Activated CD4-positive, alpha-beta T cell treated with anti-CD3 and anti-CD28 coated beads, Interleukin-2, amount 50 U/mL, for 16 hours (primary cell): ENCODE measurements at places on chromosomes 4 and X.

DNA sequence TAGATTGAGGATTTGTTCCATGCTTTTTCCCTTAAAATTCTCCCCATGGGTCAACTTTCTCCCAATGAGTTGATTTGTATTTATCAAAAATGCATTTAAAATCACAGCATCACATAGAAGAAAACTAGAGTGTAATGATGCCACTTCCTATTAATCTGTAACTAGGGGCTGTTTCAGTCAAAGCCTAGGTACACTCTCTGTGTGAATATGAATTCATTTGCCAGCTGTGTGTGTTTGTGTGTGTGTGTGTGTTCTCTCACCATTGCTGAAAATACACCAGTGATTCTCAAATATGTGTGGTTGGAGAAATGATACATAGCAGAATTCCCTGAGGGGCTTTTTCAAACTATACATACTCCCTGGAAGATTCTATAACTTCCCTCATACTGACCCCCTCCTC is 546.5 kb downstream of the KLHL13 start:
- DNase-seq, result no peak

- DNase-seq, result peak; percentile 25
Measured at GRCh38 chrX:41909068-41909467, 14.3 kb downstream of the CASK start.

GRCh38 chr4:41154814-41155177 is 59.5 kb downstream of the APBB2 start:
- no peak for DNase-seq

DNA sequence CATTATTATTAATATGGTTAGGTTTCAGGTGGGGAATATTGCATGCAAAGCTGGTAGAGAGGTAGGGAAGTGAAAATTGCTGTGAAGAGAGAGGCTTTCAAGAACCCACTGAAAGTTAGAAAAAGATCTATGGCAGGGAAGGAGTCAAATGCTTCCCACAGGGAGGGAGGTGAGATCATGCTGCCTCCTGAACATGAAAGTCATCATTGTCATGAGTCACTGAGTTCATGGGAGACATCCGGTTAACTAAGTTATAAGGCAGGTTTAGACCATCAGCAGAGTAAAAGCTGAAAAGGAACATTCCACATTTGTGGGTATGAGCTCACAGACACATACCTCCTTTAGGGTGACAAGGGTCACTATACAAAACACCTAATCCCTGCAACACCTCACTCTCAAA is 16.2 kb downstream of the GATB start:
- peak; percentile 28 for DNase-seq

DNA sequence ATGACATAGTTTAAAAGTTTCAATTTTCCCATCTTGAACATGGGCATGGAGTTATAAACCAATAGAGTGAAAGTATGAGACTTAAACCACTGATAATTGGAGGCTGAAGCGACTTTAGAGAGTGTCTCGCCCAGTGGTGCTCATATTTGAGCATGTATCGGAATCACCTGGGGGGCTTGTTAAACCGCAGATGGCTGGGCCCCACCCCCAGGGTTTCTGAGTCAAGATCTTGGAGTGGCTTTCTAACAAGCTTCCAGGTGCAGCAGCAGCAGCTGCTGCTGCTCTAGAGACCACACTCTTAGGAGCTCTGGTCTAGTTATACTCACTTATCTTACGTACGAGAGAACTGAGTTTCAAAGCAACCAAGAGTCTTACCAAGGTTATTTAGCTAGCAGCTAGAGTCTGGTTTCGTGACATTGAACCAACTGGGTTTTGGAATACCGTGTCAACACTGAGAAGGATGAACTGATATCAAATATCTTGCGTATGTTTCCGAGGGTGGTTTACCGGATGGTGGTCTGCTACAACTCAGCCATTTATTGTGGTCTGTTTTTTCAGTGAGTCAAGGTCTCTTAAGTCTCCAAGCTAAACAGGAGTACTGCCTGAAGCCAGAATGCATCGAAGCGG is 5.9 kb downstream of the PHEX start:
- no peak for DNase-seq

DNA sequence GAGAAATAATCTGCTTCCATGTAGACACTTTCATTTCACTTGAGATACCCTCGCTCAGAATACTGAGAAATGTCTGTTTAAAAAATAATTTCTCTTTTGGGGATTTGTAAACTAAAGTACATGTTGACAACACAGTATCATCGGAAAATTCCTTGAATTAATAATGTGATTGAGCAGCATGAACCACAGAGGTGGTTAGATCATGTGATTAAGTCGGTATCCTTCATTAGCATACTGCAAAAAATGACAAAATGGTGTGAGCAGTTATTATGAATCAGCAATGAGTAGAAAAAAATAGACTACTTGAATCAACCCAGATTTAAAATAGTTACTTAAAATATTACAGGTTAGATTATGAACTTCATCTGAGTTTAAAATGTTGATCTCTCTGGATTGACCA is 14.1 kb downstream of the MAP7D3 start:
- DNase-seq, result no peak

DNA sequence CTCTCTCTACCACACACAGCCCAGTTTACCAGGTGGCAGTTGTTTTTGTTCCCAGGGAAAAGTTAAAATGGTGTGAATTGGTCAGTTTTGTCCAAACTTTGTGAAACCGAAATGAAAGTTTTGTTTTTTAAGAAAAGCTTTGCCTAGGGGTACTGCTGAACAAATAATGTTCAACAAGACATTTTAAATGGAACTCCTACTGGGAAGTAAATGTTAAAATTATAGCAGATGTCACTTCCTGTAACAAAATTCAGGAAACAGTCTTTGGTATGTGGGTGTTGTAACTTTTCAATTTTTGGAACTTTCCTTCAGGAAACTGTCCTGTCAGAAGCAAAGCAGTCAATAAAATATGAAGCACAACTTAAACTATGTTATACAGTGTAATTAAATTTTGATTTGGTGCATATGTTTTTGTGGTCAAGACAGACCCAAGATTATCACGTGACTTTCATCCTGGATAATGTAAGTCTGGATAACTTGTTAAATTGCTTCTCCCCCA is 79.5 kb downstream of the AFF1 start:
- DNase-seq, result no peak

DNA sequence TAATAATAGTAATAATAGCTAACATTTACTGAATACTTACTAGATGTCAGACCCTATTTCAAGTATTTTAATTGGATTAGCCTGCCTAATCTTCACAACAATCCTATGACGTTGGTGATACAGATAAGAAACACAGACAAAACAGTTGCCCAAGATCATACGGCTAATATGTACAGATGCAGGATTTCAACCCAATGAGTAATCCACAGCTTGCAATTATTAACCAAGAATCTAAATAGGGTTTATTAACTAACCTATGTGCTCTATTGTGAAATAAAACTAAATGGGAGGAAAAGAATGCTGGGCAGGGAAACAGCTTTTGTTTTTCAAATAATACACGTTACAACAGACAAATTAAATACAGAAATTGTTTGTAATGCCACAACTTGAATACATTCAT is 23.4 kb downstream of the FBXO8 start:
- DNase-seq, result no peak

GRCh38 chrX:41664908-41665307 is 23.9 kb upstream of the GPR34 start:
- DNase-seq, result no peak

DNA sequence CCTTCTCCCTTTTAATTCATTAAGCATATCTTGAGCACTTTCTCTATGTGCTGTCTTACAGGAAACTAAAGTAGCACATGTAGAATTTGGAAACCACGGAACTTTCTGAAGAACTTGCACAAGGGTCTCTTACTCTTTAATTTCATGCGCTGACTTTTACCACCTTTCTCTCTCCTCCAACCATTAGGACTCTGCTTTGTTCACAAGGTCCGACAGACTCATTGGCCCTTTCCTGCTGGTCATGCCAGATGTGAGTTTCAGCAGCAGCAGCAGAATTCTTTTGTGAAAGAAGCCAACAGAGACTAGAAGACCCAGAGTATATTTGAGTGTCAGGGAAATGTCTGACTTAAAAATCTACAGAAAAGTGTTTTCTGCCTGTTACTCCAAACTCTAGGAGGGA is 207.1 kb downstream of the GUCY2F start:
- DNase-seq, result no peak

- DNase-seq, result peak; percentile 18
Measured at GRCh38 chr4:86720508-86721068, 126.5 kb downstream of the PTPN13 start.

- DNase-seq, result peak; percentile 35
Measured at GRCh38 chrX:134172588-134173259, 64.3 kb upstream of the CCDC160 start.

DNA sequence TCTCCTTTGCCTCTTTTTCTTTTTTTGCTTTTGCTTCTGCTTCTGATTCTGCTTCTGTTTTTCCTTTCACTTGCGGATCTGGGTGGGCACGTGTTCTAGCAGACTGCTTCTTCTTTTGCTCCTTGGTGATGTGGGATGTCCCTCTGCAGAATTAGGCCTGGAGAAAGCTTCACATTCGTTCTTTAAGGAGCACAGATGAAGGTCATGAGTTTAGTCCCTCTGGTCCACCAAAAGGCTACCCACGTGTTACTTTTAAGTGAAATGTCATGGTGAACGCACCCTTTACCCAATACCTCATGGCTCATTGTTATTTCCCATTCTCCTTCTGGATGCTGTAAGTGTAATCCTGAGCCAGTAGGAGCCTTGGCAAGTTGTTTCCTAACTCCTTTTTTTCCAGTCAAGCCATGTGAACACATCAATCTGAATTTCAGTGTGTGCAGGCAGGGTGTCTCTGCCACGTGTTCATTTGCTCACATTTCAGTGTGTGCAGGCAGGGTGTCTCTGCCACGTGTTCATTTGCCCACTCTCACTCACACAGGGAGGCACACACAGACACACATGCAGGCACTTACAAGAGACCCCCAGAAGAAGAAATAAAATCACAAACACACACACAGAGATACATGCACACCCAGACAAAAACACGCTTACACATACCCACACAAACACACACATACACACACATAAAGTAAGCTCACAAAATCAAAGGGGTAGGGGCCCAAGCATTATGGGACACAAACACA is 36.9 kb downstream of the NBDY start:
- DNase-seq, result no peak

GRCh38 chr4:91497892-91498291 is 805.9 kb upstream of the GRID2 start:
- no peak for DNase-seq

- DNase-seq, result no peak
Measured at GRCh38 chr4:81577392-81577791, 105.7 kb upstream of the RASGEF1B start.

- peak; percentile 86 for DNase-seq
Measured at GRCh38 chr4:89295415-89295927, 12.1 kb downstream of the GPRIN3 start.

DNA sequence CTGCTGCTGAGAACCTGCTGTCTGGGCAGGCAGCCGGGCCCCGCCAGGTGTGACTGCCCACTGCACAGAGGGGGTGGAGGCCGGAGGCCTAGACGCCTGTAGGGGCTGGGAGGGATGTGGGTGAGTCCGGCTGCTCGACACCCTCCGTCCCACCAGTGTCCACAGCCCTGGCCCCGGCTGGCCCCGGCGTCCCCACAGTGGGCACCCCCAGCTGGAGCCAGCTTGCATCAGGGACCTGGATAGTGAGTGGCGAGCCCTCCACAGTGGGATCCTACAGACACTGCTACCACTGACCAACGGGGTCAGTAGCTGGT is 34.7 kb upstream of the SPON2 start:
- no peak for DNase-seq

DNA sequence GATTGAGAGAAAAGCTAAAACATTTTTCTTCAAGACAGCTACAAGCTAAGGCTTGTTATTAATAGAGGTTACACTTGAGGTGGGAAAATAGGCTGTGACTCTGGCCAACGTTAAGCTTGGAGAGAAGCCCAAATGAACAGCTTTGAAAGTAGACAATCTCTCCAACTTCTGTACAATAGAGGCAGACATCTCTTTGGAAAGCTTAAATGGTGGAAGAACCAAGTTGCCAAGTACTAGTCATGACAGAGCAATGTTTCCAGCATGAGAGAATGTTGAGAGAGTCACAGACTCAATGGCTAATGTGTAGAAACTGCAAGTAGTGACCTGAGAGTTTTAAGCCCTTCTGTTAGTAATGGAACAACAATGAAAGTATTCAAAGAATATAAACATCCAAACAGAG is 298.1 kb downstream of the INPP4B start:
- no peak for DNase-seq

DNA sequence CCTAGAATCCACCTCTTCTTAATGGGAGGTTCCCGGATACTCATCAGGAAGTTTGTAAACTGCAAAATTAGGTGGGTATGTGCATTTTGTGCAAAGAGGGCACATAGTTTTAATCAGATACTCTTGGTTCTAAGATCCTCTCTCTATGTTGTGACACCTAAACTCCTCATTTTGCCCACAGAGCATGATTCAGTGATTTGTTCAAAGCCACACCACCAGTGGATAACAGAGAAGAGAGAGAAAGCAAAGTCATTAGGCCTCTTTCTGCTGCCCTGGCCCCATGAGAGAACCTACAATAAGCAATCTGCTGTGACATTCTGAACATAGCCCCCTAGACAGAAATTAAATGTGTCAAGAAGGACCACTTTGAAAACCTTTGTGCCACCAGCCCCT is 72.3 kb upstream of the STIM2 start:
- no peak for DNase-seq

GRCh38 chr4:154740462-154740861 is 3.3 kb upstream of the LRAT start:
- no peak for DNase-seq

DNA sequence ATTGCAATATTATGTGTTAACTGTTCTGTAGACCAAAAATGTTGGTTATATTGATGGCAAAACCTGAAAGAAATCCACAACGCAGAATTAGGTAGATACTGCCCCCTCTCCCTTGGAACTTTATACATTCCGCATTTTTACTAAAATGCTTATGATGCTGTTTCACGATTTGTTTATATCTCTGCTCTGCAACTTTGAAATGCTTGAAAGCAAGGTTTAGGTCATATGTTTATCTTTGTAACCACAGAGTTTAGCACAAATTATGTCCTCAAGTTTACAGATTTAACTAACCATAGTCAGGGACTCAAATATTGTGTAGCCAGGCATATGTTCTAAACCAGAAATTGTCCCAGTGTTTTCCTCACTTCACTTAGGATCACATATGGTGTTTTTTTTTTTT is 66.1 kb upstream of the H2AZ1 start:
- DNase-seq, result no peak

GRCh38 chr4:121913667-121914066 is 38.2 kb downstream of the TRPC3 start:
- no peak for DNase-seq

GRCh38 chr4:81307991-81308390 is 93.0 kb upstream of the PRKG2 start:
- DNase-seq, result no peak

DNA sequence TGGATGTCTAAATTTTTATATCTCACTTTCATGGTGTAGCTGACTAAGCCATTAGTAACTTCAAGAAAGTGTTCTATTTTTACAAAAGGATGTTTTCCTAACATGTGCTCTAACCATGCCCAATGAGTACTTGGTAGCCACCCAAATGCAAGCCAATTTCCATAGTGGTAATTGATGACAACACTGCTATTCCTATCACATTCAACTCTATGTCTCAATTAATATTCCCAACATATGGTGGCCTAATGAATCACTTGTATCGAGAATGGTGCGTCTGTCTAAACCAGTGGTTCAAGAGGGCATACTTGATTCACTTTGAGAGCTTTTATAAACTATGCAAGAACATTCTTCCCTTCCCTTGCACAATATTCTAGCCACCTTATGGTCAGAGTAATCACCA is 112.9 kb upstream of the GPRIN3 start:
- no peak for DNase-seq
